ENCODE measurements at places on chromosomes 13 and 19.

DNA sequence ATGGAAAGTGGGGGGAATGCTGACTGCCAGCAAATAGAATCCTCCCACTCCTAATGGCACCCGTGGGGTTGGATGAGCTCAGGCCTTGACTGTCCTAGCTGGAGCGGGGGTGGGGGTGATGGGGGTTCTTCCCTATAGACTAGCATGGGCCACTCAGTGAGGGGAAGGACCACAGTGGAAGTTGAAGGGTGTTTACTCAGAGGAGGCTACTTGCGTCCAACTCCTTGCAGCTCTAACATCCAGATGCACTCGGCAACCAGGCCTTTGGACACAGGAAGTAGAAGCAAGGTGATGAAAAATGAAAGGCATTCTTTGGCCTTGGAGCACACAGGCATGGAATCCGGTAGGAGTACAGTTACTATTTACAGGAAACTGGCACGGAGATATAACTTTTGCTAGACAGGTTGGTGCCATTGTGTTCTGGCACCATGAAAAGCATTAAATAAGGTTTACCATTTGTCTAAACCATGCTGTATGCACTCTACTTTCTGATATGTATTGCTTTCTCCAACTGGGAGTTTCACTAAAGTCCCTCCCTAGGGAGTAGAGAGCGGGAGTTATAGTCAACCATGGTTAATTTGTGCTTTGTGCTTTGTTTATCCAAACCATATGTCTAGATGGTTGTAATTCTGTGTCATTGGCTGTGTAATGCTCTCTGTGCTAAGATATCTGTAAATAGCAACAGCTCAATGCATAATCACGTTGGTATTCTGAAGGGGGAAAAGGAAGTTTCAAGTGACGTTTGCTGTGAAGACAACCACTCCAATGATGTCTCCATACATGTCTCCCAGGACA lies 125.3 kb downstream of the TSHZ3 start:
- DNase-seq = no peak

- DNase-seq = no peak
Measured at GRCh38 chr13:20713751-20714150, 10.3 kb downstream of the IL17D start.

- no peak for DNase-seq
Measured at GRCh38 chr13:21539687-21540086, 64.3 kb downstream of the MICU2 start.

GRCh38 chr13:110540871-110541525 lies 20.5 kb downstream of the RAB20 start:
- DNase-seq = no peak

GRCh38 chr13:97212601-97213040 lies 9.5 kb upstream of the MBNL2 start:
- no peak for DNase-seq

DNA sequence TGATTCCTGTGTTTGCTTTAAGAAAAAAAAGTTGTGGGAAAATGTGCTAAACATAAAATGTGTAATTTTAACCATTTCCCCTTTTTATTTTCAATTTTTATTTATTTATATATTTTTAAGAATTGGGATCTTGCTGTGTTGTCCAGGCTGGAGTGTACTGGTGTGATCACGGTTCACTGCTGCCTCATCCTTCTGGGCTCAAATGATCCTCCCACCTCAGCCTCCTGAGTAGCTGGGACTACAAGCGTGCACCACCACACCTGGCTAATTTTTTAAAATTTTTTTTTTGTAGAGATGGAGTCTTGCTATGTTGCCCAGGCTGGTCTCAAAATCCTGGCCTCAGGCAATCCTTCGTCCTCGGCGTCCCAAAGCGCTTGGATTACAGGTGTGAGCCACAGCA lies 19.0 kb downstream of the CACNG6 start:
- DNase-seq = no peak

- DNase-seq = peak; percentile 40
Measured at GRCh38 chr19:44643605-44644401, at the start of gene PVR. PVR (plus strand) TSS chr19:44643910; CDS start chr19:44644097, 187 bp downstream.

DNA sequence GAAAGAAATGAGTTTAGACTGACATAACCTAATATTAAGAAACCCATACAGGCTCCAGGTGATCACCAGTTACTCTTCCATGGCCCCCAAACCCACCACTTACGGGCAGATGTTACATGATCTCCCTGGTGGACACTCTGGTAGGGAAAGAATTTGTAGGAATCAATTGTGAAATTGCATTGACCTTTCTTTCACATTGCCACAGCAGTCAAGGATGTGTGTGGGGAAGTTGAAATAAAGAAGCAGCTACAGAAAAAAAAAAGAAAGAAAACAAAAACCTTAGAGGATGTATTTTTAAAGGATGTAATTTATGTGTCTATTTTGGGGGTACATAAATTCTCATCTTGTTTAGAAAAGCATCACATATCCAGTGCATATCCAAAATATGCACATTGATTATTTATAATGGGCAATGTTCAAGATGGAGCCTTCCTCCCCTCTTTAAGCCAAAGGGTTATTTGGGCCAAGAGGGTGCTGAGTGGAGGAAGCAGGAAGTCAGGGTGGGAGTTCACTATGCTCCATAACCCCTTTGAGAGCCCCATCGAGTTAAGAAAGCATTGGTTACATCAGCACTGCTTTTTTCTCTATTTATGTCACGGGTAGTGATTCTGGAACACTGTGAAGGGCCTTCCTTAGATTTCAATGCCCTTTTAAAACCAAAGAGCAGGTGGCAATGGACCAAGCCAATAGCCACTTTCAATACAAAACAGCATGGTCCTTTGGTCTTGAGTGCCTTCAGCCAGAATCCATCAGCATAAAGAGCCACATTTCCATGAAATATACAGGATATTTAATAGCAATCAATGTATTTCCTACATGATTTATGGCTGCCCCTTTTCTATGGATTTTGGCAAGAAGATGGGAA lies 169.6 kb downstream of the LACC1 start:
- DNase-seq = no peak

DNA sequence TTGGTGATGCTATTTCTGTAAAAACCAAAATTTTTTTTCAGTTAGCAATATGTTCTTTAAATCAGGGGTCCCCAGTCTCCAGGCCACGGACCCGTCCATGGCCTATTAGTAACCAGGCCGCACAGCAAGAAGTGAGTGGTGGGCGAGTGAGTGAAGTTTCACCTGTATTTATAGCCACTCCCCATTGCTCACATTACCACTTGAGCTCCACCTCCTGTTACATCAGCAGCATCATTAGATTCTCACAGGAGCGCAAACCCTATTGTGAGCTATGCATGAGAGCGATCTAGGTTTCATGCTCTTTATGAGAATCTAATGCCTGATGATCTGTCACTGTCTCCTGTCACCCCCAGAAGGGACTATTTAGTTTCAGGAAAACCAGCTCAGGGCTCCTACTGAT lies 58.9 kb upstream of the SLC7A1 start:
- DNase-seq = no peak

GRCh38 chr19:2550431-2551171 lies 74.7 kb downstream of the GADD45B start:
- DNase-seq = no peak

DNA sequence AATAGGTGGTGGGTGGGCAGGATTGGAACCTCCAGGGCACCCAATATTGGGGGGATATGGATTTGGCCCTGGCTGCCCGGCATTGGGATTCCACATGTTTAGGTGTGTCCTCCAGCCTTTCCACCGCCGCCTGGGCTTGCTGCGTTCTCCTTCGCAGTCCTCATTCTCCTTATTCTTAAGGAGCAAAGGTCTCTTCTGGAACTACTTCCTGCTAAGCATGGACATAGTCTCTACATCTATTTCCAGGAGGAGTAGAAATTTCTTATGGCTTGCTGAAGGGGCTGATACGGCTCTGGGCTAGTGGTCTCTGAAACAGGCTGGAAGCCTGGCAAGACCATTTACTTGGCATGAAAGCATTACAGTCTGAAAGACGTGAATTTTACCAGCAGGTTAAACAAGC lies 9.2 kb upstream of the FCGBP start:
- no peak for DNase-seq

DNA sequence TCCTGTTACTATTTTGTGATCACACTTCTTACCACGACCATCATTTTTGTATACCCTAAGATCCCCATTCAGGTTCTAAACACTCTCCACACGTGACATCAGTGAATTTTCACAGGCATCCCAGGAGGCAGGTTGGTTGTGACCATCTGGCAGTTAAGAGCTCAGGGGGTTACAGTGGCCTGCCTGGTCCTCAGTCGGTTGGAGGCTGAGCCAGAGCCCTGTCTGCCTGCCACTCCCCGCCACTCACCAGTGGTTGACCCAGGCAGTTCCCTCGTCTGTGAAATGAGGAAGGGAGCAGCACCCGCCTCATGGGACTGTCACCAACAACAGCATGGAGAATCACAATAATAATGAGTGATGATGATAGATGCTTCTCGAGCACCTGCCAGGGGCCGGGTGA lies 36.4 kb upstream of the EHD2 start:
- DNase-seq = no peak

DNA sequence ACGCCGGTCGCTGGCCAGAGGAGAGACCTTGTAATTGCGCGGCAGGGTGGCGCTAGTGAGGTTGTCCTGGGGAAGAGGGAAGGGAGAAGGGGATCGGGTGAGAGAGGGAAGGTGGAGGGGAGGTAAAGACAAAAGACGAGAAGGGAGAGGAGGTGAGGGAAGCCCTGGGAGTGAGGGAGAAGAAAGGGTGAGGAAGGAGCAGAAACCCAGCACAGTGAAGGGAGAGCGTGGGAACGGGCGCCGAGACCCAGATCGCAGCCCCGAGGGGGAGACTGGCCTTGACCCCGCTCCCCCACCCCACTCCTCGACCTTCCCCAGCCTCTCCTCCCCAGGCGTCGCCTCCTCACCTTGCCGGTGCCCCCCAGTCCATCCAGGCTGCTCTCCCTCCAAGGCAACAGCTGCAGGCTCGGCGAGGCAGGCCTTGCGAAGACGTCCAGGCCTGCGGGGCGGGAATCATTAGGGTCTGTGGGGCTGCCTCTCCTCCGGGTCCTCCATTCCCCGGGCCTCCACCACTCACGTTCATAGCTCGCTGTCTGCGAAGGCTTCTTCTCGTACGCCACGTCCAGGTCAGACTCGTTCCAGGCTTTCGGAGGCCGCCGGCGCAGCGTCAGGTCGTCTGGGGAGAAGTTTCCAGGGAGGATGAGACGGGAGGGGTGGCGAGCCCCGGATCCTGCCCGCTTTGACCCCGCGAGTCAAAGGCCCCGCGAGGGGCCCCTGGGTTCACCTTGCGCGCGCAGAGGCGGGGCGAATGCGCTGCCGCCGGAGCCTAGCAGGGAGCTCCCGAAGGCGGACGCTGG lies 8.8 kb downstream of the PPP1R13L start:
- no peak for DNase-seq

- DNase-seq = no peak
Measured at GRCh38 chr19:722553-723101, 13.9 kb downstream of the PALM start.

DNA sequence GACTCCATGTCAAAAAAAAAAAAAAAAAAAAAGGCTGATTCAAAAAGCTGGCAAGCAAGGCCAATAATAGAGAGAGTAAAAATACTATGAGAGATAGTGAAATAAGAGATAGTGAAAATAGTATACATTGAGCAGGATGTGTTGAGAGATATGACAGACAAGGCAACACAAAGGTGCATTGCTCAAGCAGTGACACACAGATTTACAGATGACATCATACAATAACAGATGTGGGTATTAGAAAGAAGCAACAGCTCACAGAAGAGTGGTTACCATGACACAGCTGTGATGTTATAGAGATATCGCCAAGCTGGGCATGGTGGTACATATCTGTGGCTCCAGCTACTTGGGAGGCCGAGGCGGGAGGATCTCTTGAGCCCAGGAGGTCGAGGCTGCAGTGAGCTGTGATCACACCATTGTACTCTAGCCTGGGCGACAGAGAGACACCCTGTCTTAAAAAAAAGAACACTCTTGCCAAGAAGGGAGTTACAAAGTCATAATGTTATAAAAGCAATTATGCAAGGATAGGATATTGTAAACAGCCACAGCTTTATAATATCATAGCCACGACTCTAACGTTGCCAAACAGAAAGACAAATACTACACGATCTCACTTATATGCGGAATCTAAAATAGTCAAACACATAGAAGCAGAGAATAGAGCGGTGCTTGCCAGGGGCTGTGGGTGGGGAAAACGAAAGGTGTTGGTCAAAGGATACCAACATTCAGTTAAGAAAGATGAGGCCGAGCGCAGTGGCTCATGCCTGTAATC lies 10.3 kb downstream of the TNFSF9 start:
- DNase-seq = no peak

GRCh38 chr13:73602295-73602694 lies 531.9 kb downstream of the KLF12 start:
- DNase-seq = no peak

DNA sequence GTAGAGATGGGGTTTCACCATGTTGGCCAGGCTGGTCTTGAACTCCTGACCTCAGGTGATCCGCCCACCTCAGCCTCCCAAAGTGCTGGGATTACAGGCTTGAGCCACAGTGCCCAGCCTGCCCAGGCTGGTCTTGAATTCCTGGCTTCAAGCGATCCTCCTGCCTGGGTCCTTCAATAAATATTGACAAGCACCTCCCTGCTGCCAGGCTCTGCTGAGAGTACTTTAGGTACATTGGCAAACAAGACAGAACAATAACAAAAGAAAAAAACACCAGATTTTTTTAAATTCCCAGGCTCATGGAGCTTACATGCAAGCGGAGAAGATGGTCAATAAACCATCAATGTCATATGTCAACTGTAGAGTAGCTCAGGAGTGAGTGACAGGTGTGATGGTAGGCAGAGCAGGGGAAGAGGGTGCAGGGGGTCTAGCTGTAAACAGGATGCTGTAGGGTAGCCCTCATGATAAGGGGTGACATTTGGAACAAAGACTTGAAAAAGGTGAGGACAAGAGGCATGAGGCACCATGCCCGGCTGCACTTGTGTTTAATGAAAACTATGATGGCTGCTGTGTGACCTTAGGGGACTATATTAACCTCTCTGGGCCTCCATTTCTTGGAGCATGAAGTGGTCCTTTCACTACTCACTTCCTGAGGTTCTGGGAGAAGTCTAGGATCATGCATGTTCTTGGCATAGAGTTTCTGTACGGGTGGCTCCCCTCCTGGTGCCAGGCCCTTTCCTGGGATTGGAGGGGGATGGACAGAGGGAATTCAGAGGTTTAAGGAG lies 19.6 kb downstream of the SULT2B1 start:
- DNase-seq = no peak

DNA sequence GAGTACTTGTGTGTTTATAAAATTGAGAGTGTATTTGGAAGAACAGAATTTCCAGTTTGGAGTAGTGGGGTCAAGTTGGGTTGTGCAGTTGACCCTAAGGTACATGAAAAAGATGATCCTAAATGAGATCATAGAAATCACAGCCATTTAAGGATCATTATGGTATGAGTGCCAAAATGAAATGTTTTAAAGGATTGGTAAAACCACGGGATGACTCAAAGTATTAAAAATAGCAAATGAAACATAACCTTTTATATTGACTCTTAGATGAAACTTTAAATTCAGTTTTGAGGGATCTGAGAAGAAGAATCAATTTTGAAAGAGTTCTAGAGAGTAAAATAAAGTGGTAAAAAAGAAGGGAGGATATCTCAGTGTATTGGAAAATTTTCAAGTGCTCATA lies 773.8 kb downstream of the GPC5 start:
- no peak for DNase-seq

GRCh38 chr13:23433171-23434153 lies at the start of gene SACS:
SACS (minus strand) TSS chr13:23433702; CDS start chr13:23411239, 22,463 bp downstream.
- DNase-seq = no peak
